ENCODE measurements at places on chromosomes 2 and 18.

DNA sequence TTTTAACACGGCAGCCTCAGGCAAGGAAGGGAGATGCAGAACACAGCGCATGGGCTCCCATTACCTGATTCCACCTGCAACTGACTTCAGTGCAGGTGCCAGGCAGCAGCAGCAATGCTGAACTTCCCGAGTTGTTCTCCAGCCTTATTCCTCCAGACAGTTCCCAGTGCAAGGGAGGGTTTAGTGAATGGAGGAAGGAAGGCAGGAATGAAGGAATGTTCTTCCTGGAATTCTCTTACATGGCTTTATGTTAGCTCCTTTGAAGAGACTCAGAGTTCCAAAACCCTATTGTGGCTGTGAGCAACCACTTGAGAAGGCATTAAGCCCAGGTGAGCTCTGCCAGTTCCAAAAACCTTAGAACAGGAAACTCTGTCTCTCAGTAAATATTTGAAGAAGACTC, 45.5 kb downstream of the SERPINB7 start:
- no peak for DNase-seq

GRCh38 chr2:237875256-237876060, 16.0 kb downstream of the RAMP1 start:
- peak; percentile 18 for DNase-seq

DNA sequence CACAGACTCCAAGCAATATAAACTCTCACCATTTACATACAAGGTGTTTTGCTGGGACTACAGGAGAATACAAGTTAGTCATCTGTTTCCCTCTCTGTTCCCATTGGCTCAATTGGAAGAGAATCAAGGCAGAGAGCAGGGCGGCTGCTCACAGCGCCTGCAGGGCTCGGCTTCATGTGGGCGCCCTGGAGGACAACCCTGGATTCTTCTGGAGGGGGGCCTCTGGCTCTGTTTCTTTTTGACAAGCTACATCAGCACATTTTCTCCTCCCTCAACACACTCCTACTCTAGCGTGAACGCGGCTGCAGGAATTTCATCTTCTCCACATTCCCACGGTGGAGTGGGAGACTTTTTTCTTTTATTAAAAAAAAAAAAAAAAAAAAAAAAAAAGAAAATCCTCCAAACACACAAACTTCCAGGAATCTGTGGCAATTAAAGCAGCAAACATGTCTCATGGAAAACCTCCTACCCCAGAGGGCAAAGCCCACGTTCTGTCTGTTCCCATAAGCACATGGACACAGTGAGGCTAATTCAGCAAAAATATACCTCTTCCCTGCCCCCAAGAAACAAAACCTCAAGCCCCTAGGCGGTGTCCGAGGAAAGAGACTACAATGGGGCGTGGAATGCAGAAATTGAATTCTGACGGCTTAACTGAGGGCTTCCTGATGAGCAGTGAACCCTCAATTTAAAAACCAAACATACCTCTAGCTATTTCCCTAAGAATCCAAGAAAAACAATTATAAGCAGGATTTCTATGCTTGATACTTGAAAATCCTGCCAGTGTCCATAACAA, 50.6 kb downstream of the PARD6G start:
- DNase-seq, result no peak

- no peak for DNase-seq
Observed at GRCh38 chr2:43191947-43192516, 34.4 kb downstream of the ZFP36L2 start.

- DNase-seq, result no peak
Observed at GRCh38 chr2:234898534-234899053, 53.2 kb upstream of the SH3BP4 start.

DNA sequence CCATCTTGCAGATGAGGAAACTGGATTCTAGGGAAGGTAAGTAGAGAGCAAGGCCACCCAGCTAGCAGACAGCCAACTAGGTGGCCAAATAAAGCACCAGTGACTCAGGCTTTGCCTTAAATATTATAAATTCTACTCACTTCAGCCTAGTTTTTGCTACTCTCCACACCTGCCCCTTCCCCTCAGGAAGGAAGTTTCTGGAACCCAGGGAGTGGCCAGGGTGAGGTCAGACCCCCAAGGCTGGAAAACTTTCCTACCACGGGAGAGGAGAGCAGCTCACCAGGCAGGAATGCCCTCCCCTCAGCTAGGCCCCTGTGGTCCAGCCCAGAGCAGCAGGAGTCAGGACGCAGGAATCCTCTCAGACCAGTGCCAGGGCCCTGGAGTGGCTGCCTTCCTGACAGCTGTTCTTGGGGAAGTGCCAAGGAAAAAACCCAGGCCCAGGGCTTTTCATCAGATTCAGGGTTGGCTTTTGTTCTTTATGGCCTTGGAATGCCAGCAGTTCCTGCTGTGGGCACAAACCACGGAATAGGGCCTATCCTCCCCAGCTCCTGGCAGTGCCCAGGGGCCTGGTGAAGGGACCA, 5.1 kb upstream of the PAX8 start:
- DNase-seq, result no peak

GRCh38 chr2:100017633-100018032, 124.8 kb downstream of the AFF3 start:
- DNase-seq, result no peak

- DNase-seq, result no peak
Observed at GRCh38 chr18:27920836-27921235, 256.1 kb downstream of the CDH2 start.

GRCh38 chr2:219225350-219225749, 4.1 kb downstream of the ATG9A start:
- no peak for DNase-seq

DNA sequence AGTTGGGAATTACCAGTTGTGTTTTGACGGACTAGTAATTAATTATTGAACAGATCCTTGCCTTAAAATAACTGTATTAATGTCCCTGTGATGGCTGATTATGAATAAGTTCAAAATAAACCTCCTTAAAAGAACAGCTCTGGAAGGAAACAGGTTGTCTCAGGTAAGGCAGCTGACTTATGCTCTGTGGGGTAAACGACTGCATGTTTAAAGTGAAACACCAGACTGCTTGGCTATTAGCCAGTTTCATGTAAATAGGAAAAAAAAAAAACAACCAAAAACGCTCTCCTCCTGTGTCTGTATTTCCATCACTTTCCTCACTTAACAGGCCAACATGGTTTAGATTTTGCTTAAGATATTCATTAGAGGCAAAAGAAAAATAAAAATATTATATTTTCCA, 243.6 kb downstream of the TMEM182 start:
- no peak for DNase-seq

DNA sequence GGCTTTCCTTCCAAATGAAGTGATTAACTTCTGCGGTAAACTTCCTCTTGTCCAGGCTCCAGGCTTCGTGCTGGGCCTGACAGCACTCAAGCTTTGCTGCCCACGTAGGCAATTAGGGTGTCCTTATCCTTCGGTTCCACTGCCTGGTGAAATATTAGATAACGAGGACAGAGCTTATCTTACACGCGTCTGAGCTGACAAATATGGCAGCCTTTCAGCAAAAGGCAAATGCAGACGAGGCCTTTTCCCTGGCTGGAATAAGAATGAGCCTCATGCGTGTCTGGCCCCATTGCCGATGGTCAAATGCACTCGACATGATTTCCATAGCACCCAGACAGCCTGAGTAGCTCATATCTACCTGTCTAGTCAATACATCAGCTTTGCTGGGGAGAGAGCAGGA, 141.5 kb downstream of the FAM210A start:
- no peak for DNase-seq

- DNase-seq, result no peak
Observed at GRCh38 chr18:70181015-70181414, 24.5 kb downstream of the RTTN start.

- DNase-seq, result no peak
Observed at GRCh38 chr2:46462936-46463335, 16.4 kb upstream of the TMEM247 start.

GRCh38 chr2:222848862-222849261, 12.0 kb upstream of the ACSL3 start:
- DNase-seq, result no peak
